Neural progenitor cell (in vitro differentiated cells): ENCODE measurements at places on chromosomes 6 and 20. TPM values are rescaled to one million over a fixed set of nuclear protein-coding genes. Genes with fewer than 3 reads are reported as not detected.
A peak's percentile ranks its signal among the peaks of the same experiment; 100 is the strongest.

GRCh38 chr20:34328928-34329677 is 25.9 kb upstream of the AHCY start:
- DNase-seq, result no peak

DNA sequence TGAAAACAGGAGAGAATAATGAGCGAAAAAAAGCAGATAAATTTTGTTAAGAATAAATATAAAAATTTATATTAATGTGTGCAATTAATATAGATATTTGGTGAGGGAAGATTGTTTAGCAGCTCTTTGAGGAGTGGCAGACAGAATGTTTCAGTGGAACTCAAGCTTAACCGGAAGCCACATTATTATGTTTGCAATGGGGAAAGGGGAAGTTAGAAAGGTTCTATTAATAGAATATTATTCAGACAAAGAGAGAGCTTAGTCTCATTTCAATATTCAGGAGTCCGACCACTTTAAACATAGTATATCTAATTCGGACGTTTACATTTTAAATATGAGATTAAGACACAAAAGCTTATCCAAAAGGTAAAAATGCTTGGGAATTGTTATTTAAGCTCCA is 81.6 kb upstream of the KHDRBS2 start:
- no peak for DNase-seq

DNA sequence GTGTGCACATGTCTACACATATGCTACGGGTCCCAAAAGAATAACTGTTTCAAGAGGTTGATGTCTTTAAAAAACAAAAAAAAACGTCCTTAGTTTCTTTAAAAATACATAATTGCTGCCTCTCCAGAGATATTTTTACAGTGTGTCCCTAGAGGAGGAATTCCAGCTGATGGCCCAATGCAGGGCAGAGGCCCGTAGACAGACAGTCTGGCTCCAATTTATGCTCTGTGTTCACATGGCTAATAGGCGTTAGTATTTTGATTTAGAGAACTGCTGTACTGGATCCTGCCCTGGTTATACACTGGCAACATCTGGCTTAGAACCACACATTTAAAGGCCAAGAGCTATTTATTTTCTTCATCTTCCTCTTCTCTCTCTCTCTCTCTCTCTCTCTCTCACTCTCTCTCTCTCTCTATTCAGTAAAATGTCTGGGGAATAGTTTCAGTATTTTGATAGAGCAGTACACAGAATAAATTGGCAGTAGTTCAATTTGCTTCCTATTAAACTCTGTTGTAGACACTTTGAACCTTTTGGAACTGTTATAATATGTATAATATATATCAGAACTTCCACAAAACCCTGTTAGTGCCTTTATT is 260.6 kb downstream of the EYA4 start:
- DNase-seq, result no peak

DNA sequence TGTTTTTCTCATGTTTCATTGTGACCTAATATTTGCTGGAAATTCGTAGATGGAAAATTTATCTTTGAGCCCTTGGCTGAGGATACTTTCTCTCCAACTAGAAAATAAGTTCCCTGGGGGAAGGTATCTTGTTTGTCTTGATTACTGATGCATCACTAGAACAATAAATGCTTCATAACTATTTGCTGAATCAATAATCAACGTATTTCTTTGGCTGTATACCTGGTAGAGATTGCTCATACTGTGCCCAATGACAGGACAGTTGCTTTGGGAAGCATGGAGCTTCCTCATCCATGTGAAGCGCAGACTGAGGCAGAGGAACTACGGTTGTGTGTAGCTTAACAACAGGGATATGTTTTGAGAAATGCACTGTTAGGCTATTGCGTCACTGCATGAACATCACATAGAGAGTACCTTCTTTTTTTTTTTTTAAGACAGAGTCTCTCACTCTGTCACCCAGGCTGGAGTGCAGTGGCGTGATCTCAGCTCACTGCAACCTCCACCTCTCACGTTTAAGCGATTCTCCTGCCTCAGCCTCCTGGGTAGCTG is 34.2 kb upstream of the RPN2 start:
- no peak for DNase-seq

The SFT2D1 gene
- 38.1 and 48.9 TPM in 2 replicates for total RNA-seq

- DNase-seq, result no peak
Observed at GRCh38 chr6:96186516-96187195, 170.9 kb downstream of the FUT9 start.

- DNase-seq, result peak; percentile 45
Observed at GRCh38 chr6:148169706-148170105, 172.9 kb upstream of the SASH1 start.

The MRPS10 gene
- 42.1 and 68.0 TPM in 2 replicates for total RNA-seq

The CDH26 gene
- total RNA-seq, result 0.09 TPM in 1 of 2 replicates, not detected in the other

- DNase-seq, result no peak
Observed at GRCh38 chr6:7629321-7629720, 39.3 kb downstream of the SNRNP48 start.
